ENCODE measurements at places on chromosomes 6 and 20.

DNA sequence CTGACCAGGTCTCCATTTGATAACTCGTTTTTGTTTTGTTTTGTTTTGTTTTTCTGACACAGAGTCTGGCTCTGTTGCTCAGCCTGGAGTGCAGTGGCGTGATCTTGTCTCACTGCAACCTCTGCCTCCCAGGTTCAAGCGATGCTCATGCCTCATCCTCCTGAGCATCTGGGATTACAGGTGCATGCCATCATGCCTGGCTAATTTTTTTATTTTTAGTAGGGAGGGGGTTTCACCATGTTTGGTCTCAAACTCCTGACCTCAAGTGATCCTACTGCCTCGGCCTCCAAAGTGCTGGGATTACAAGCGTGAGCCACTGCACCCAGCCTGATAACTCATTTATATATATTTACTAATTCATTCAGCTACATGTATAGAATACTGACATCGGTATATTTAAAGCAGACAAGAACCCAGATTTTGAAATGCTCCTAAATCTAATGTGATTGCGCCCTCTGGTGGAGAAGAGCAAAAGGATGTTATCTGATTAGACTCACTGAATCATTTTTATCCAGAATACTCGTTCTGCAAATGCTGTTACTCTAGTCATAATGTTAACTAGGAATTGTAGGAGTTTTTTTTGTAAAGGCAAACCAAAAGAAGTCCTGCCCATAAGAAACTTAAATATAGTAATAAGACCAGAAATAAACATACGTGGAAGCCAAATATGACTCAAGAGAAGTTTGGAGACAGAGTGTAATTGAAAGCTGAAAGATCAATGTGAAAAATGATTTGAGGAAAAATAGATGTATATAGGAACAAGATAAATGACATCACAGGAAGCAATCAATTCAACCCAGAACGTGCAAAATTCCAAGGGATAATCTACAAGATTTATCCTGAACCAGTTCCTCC is 5.3 kb upstream of the COL12A1 start:
- peak; percentile 83 for DNase-seq

DNA sequence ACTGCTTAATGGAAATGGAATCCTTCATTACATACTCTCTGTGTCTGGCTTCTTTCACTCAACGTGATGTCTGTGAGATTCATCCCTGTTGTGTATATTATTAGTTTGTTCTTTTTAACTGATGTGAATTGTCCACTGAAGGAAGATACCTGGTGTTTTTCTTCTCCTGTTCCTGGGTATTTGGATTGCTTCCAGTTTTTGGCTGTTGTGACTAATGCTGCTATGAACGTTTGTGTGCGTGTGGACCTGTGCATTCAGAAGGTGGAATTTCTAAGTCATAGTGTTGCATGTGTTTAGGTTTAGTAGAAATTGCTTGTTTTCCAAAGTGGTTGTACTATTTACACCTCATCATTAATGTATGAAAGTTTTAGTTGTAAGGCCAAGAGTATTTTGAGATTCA is 3.8 kb downstream of the TULP4 start:
- peak; percentile 38 for DNase-seq

GRCh38 chr6:10886691-10887502 is at the start of gene SYCP2L:
Gene SYCP2L, plus strand, starts transcription at chr6:10887052. Its CDS starts 75 bp downstream, at chr6:10887127.
- DNase-seq: no peak

- DNase-seq: peak; percentile 99
These were observed 9.7 kb upstream of the HSP90AB1 start for GRCh38 chr6:44237021-44237812.

GRCh38 chr6:79946272-79947190 is 822 bp downstream of the ELOVL4 start:
- peak; percentile 57 for DNase-seq

DNA sequence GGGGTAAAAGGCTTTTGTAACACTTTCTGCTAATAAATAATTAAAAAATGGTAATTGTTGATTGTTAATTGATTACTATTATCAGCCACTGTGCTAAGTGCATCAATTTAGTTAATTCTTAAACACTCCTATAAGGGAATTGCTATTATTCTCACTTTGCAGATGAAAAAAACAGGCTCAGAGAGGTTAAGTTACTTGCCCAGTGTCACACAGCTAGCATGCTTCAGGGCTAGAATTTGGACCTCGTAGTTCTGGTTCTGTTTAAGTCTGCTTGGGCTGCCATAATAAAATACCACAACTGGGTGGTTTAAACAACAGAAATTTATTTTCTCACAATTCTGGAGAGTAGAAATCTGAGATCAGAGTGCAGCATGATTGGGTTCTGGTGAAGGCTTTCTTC is 164.8 kb upstream of the TBX18 start:
- no peak for DNase-seq

- peak; percentile 66 for DNase-seq
These were observed 43.9 kb downstream of the FILIP1 start for GRCh38 chr6:75449630-75450206.

Data from ELR (cell line).